AG10803 (cell line): ENCODE measurements at places on chromosomes 3 and 15.

DNA sequence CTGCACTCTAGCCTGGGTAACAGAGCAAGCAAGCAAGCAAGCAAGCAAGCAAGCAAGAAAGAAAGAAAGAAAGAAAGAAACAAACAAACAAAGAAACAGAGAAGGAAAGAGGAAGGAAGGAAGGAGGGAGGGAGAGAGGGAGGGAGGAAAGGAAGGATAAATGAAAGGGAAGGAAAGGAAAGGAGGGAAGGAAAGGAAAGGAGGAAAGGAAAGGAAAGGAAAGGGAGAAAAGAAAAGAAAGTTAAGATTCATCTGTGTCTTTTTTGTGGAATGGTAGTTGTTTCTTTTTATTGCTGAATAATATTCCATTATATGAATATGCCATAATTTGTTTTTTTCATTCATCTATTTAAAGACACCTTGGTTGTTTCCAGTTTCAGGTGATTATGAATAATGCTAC is 506.9 kb upstream of the NAALADL2 start:
- DNase-seq, result no peak

GRCh38 chr3:12005951-12006625 is 1.9 kb downstream of the SYN2 start:
- DNase-seq, result no peak

DNA sequence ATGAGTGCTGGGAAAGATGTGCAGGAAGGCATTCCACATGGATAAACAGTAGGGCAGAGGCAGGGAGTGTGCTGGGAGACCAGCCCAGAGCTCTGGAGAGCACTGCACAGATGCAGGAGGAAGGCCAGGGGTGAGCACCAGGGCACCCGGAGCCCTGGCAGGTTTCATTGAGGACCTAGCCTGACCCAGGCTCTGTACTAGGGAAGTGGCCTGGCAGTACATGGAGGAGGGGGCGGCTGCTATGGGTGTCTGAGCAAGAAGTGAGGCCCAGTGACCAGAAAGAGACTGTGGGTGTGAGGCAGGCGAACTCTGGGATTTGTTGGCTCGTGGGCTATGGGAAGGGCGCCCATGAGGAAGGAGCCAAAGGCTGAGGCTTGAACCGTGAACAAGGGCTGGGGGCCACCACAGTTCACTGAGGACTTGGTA is 139.1 kb downstream of the DNAJB8 start:
- no peak for DNase-seq

DNA sequence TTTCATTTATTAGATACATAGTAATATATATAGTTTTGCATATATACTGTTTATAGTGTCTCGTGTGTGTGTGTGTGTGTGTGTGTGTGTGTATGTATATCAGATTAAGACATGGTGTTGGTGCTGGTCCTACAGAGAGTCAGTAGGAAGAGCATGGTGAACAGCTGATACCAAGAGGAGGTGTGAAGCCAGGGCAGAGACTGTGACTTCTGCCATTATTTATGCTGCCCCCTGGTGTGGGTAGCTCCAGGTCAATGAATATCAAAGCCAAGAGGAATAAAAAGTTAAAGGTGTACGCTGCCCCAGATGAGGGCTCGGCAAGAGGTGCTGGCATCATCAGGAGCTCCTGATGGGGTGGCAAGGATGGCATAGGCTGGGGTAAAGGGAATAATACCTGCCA is 299.5 kb upstream of the RASGRP1 start:
- no peak for DNase-seq

DNA sequence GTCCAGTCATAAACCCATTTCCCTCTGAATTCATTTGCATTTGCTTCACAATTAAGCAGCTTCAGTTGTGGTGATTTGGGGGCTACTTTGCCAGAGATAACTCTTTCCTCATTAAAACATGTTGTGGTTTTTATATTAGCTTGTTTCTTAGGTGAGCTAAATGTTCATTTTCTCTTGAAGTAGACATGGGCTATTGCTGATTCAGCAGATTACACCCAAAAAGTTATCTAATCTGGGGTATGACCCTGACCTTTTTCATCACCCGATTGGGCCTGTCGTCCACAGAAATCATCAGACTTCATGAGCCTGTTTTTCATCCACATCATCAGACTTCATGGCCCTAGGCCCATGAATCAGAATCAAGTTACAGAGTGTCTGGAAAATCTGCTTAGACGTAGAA is 97.5 kb upstream of the KLHL25 start:
- DNase-seq, result no peak

- no peak for DNase-seq
Observed at GRCh38 chr3:25581823-25582222, 82.9 kb downstream of the TOP2B start.

- DNase-seq, result no peak
Observed at GRCh38 chr3:156176629-156177210, 56.3 kb downstream of the KCNAB1 start.

GRCh38 chr3:57917601-57918000 is 90.6 kb upstream of the FLNB start:
- DNase-seq, result peak; percentile 20

DNA sequence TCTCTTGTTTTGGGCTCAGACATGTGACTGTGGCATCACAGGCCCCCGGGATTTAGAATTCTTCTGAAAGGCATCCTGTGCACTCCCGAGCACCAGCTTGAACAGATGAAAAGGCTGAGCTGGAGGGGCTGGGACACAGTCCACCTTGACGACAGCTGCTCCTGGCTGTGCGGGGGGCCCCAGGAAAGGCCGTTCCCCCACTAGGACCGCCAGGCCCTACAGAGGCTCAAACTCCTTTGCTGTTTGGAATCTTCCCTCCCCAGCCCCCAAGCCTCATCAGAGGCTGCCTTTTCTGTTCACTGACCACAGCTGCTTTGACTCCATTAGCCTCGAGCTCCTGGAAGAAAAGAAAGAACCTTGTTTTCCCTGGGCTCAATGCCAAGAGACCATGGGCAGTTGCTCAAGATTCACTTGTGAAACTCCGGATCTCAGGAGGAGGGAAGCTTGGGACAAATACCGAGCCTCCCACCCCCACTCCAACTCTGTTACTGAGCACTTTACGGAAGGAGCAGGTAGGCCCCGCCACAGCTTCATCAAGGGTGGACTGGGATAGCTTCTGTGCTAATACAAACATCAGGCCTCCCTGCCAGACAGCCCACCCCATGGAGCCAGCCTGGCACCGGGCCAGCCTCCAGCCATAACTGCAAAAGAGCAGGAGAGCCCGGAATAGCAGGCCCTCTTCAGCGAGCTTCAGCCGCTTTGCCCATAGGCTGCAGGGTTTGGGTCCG is 15.7 kb downstream of the CIDEC start:
- DNase-seq, result peak; percentile 87

DNA sequence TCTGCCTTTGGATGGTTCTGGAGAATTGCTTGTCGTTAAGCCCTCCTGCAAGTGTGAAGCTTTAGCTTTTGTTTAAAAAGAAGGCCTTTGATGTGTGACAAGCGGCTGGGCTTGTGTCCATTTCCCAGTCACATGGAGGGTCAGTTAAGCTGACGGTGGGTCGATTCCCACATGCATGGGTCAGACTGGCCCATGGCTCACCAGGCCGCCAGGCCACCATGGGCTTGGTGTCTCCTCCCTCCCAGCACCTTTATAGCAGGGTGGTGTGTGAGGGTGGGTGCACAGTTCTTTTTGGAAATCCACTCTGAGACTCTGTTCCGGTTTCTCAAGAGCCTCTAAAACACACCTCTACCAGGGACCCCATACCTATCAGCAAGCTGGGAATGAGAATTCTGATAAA is 67.2 kb downstream of the SCN5A start:
- no peak for DNase-seq

DNA sequence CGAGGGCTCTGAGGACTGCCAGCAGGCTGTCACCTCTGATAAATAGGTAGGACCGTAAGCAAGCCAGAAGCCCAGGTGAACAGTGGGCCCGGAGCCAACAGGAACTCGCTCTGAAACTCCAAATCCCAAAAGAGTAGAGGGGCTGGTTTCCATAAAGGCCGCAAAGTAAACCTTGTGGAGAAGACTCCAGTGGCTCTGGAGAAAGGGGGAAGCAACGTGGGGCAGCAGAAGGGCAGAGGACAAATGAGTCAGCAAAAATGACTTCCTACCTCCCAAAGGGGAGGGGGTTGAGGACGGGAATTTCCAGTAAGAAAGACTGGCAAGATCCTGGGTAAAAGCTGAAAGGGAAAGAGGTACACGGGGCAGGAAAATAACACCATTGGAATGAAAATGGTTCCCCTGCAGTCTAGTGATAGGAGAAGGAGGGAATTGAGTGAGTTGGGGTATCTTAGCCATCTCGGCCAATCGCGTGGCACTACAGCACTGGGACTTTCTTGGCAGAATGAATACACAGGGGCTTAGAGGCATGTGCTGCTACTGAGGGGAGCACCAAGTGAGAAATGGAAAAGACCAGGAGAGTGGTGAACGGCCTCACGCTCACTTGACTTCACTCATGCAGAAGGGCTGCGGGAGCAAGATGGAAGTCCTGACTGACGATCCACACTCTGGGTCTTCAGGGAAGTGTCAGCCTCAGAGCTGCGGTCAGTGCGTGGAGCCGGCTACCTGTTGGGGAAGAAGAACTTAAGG is 33.2 kb downstream of the BMF start:
- no peak for DNase-seq

- DNase-seq, result peak; percentile 96
Observed at GRCh38 chr3:124780356-124780755, 50.1 kb downstream of the UMPS start.

DNA sequence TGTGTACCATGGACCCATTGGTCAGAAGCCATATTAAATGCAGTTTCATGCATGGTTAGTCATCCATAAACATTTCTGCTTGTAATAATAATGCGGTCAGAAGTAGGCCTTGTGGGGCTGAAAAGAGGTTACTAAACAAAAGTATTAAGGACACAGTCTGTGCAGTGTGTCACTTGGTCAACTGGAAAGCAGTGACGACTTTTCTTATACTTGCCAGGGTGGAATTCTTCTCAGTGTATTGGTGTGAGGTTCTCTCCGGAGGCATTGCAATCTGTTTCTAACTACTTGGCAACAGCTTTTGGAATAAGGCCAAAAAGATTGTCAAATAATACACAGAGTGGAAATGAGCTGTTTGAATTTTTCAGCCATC is 46.8 kb downstream of the CHL1 start:
- peak; percentile 2 for DNase-seq

DNA sequence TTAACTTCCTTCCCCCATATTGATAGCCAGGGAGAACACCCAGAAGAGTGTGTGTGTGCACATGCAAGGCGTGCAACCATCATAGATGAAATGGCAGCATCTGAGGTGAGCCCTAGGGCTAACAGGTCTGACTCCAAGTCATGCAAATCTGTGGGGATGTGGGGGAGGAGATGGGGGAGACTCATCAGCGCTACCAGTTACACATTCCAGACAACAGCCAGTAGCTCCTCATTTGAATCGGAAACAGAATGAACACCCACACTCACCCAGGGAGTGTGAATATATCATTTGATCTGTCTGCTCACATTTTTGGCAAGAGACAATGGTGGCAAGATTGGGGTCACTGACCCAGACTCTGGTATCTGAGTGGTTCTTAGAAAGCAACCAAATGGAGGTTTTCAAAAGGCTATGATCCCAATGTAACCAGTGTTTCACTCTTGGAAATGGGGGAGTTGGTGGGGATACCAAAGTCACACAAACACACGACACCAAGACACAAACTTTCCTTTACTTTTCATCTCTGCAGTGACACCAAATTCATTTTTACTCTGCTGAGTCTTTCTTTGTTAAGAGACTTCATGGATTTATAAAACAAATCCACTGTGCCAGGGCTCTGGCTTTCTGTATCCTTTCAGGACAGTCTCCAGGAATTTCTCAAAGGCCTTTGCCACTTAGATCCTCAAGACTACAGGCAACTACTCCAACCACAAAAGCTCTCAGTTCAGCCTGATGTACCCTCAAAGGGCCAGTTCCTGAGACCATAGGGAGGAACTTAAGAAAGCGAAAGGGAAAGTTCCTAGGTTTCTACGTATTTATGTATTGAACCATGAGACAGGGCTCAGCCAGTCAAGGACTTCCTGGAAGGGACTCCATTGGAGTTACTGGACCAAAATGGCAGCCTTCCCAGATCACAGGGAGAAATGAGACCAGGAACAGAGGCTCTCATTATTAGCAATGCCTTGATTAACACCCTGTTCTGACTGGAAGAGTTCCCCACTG is 2.2 kb downstream of the CDCP1 start:
- no peak for DNase-seq
